CD4-positive, alpha-beta T cell treated with Interleukin-21 for 1 hour (primary cell): ENCODE measurements at places on chromosomes 11 and 22.

GRCh38 chr11:11770296-11770695 lies 71.5 kb upstream of the USP47 start:
- no peak for DNase-seq

DNA sequence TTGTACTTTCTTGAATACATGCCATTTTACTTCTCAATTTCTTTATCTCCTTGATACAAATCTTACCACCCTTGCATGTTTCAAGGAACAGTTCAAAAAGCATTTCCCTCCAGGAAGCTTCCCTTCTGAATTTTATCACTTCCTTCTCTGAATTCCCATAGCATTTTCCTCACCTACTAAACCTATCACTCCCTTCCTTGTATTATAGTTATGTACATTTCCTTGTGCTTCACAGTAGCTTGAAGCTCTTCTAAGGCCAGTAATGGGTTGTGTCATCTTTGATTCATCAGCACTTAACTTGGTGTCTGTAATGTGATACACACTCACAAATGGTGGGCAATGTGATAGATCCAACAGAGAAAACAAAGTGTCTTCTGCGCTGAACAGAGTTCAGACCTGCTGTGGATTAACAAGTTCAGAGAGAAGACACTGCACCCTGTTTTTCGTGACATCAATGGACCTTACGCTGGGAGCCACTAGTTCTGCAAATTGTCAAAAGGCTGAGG lies 127.5 kb downstream of the CCDC81 start:
- DNase-seq = no peak

DNA sequence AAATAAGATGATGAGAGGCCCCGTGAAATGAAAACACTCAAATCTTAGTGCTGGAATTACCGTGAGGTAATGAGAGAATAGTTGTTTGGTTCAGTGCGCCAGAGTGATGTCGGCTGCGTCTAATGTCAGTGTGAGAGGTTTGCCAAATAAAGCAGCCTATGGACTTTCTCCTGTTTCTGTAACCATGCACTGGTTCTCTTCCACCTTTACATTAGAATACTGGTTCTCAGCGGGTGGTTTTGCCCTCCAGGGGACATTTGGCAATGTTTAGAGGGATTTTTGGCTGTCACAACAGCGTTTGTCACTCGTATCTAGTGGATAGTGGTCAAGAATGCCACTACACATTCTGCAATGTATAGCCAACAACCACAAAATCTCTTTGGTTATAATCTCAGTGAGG lies 1.1 kb downstream of the OOSP4B start:
- DNase-seq = no peak

- DNase-seq = no peak
These were observed 11.3 kb downstream of the VPS37C start for GRCh38 chr11:61149624-61150615.

DNA sequence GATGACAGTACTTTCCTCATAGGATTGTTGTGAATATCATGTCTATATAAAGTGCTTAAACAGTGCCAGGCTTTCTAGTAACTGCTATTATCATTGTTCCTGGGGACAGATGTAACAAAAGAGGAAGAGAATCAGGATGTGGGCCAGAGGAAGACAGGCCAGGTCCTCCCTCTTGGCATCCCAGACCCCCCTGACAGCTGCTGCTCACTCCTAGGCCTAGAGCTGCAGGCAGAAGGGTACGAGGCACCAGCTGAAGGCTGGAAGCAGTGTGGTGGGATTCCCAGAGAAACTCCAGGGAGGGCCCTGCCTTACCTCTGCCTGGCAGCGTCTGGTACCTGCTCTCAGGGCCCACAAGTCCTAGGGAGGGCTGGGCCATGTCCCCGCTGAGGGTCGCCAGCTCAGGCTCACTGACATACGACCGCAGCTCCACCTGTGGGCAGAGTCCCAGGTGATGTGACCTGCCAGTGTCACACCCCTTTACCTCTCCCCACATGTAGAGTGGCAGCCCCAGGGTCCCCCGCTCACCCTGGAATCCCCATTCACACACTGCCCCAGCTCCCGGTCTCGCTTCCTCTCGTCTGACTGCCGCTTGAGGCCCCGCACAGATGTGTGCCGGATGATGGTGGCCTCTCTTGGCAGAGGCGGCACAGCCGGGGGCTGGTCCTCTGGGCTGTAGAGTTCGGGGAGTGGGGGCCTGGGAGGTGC lies 52.2 kb downstream of the C11orf58 start:
- DNase-seq = no peak

DNA sequence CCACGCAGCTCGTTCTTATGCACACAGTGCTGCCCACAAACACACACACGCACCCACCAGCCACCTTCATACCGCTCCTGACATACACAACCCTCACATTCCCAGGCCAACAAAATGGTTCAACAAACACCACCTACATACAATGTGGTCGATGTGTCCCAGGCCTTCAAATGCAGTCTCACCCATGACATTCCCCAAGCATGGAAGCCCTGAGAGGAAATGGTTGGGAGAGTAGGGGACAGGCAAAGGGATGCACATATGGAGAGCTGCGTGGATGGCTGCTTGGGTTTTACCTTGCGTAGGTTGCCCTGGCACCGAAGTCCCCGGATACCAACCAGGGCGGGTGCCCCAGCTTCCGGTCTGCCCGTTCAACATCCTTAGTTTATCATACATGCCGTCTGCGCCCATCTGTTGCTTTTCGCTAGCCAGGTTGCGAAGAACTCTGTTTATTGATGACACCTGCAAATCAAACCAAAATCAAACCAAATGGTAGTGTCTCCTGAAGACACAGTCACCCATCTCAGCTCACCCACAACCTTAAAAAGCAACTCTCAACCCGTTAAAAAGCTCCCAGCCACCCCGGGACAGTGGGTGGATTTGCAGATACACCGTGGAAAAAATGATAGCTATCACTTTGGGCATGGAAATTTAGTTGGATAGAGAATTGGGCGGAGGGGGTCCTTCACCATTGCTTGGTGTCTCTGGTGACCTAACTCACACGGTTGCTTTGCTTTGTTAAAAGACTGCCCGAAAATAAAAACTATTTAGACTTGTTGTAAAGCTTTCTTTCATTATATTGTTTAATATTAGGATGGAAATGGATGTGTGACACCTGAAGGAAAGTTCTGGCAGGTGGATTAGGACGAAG lies 10.5 kb downstream of the PAX6 start:
- no peak for DNase-seq

- DNase-seq = no peak
These were observed 79.7 kb downstream of the BUD13 start for GRCh38 chr11:116693102-116693570.

DNA sequence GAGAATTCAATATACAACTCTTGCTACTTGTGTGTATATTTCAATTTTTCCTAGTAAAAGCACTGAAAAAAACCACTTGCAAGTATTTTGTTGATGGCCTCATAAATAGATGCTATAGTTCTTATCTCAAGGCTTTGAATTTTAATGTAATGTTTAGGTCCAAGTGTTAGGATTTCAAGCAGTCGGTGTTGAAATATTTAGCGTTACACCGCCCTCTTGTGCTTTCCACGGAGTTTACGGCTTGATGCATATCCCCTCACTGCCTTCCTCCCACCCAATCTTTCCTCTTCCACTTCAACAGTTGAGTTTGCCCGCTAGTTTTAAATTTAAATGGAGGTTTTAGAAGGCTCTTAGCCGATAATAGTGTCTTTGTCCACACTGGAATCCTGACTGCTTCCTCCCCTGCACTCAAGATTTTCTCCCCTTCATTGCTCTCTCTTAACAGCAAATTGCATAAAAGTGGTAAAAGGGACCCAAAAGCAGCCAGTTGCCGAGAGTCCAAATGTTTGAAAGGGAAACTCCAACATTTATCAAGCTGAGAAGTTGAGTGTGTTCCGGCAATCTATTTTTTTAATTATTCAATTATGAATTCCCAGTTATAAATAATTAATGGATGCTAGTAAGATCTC lies 25.9 kb upstream of the HTATIP2 start:
- peak; percentile 5 for DNase-seq

DNA sequence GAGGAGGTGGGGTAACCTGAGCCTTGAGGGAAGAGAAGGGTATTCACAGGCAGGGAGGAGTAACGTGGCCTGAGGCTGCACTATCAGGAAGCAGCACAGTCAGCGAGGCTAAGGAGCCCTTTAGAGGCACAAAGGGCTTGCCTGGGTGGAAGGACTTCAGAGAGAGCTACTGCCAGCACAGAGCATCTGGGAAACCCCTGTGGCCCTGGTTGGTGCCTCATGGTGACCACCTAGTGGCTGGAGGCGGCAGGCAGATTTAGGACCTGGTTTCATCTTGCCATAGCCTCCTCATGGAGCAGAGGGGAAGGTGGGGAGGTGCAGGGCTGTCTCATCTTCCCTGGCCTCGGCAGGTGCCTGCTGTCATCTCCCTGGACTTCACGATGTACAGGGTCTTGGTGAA lies 64.5 kb downstream of the MPPED1 start:
- DNase-seq = no peak

DNA sequence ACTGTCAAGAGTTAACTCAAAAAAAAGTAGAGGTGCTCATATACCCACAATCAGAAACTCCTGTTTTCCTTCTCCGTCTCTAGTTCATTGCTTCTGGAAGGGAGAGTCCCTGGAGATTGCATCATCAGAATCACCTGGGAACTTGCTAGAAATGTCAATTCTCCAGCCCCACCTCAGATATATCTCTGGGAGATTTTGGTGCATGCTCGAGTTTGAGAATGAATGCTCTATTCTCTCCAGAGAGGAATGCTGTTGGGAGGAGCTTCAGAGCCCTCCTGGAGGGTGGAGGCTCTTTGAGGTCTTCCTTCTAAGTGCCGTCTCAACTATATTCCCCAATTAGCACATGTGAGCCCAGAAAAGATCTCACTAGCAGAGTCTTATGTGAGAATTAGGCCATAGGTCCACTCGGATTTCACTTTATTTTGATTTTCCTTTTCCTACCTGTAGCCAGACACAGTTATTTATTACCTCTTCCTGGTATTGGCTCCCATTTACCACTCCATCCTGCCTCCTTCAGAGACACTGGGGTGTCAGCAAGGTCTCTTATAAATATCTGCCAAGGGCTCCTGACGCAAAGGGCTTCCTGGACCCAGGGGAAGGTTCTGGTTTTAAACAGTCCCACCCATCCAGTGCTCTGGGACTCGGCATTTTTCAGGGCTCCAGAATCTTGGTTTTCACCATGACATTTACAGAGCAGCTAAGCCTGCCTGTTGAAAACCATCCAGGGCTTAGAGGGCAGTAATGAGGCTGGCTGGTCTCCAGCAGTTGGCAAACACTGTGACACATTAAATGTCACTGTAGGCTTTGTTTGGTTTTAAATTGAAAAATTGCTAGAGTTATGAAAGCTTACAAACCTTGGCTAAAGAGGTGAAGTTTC lies 136.2 kb downstream of the CD44 start:
- DNase-seq = no peak

DNA sequence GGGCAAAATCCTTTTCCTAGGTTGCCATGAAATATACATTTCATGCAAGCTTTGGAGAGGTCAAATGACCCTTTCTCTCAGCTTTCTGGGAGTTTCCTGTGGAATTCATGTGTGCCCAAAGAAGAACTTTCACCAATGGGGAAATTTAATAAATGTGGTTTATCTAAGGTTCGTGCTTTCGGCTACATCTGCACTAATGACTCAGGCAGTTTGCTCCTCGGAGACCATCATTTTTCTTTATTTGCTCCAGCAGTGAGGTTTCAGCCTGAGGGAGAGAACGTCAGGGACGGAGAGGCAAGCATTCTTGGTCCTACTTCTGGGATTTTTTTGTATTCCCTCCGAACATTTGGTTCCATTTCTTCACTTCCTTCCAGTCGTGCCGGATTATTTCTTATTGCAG lies 85.2 kb downstream of the FLI1 start:
- no peak for DNase-seq

GRCh38 chr11:75595429-75595828 lies 33.4 kb downstream of the SERPINH1 start:
- DNase-seq = no peak

- no peak for DNase-seq
These were observed 6.0 kb downstream of the ESS2 start for GRCh38 chr22:19138217-19139000.

DNA sequence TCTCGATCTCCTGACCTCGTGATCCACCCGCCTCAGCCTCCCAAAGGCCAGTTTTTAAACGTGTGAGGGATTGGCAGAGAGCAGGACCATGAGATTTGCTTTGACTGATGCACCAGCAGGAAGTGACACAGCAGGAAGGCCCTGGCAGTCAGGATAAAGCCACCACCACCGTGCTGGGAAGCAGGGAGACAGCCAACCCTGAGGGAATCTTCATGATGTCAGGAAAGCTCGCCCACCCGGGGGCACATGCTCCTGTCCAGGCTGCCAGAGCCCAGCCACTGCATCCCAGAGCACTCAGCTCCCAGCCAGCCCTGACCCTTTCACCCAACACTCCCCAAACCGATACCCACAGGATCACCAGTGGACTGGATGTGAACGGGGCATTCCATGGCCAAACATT lies 6.1 kb downstream of the TUBGCP6 start:
- no peak for DNase-seq

DNA sequence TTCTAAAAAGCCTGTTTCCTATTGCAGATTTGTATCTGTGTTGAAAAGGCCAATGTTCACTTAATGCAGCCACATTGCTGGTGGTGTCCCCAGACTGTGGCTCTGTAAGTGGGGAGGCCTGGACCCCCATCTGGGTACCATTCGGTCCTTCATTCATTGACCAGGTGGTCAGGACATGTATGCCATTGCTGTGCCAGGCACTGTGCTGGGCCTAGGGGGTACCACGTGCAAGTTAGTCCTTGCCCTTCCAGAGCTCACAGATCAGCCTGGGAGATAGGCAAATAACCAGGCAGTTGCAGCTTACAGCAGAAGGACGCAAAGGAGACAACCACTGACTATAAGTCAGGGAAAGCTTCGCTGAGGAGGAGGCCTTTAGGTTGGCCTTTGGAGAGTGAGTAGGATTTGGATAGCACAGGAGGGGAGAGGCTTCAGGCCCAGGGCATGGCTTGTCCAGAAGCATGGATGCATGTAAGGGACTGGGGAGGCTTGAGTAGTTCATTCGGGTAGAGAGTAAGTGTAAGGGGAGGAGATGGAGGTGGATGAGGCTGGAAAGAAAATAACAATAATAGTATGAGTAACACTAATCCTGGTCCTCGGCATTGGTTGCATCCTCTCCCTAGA lies 5.0 kb downstream of the PRDM11 start:
- DNase-seq = no peak

DNA sequence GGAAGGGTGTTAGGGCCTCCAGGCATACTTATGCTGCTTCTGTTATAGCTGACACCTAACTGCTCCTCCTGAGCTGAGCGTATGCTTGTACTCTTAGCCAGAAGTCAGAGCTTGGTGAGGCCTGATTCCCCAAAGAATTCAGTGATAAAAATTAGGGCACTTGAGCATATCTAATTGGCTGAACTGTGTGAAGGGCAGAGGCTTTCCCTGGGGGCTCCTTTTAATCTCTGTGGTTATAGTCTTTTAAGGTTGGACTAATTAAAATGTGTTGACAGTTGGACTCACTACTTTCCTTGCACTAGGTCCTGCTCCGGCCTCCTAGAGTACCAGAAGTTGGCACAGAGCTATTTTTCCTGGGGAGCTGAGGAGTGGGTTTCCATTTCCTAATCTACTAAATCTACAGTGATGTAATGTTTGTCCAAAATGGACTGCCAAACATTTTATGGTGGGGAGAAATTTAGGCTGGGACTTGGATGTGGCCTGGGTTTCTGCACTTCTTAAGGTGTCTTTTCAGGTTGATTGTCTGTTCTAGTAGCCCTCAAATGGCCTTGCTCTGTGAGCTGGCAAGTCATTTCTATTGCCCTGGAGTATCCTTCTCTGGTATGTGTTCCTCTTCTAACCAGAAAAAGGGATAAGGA lies 18.4 kb downstream of the STIM1 start:
- no peak for DNase-seq

GRCh38 chr22:27718186-27719035 lies 83.1 kb downstream of the MN1 start:
- peak; percentile 13 for DNase-seq
